Brain microvascular endothelial cell (primary cell): ENCODE measurements at places on chromosomes 7 and 10.

DNA sequence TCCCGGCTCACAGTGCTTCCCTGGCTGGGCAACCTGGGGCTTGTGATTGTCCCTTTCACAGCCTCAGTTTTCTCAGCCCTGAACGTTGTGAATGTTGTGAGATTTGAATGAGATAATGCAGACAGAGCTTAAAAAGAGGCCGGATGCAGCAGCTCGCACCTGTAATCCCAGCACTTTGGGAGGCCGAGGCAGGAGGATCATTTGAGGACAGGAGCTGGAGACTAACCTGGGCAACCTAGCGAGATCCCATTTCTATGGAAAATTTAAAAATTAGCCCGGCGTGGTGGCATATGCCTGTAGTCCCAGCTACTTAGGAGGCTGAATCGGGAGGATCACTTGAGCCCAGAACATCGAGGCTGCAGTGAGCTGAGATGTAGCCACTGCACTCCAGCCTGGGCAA lies 56.6 kb downstream of the SPOCK2 start:
- DNase-seq = no peak

DNA sequence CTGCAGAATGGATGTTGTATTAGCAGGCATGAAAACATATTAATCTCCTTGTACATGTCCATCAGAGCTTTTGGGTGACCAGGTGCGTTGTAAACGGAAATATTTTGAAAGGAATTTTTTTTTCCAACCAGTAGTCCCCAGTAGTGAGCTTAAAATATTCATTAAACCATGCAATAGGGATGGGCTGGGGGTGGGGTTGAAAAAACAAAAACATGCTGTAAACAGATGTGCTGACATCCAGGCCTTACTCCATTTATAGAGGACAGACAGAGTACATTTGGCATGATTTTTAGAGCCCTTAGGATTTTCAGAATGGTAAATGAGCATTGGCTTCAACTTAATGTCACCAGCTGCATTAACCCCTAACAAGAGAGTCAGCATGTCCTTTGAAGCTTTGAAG lies 50.2 kb downstream of the PTPN12 start:
- DNase-seq = no peak

- no peak for DNase-seq
Observed at GRCh38 chr7:44505595-44505994, 15.1 kb upstream of the NUDCD3 start.

DNA sequence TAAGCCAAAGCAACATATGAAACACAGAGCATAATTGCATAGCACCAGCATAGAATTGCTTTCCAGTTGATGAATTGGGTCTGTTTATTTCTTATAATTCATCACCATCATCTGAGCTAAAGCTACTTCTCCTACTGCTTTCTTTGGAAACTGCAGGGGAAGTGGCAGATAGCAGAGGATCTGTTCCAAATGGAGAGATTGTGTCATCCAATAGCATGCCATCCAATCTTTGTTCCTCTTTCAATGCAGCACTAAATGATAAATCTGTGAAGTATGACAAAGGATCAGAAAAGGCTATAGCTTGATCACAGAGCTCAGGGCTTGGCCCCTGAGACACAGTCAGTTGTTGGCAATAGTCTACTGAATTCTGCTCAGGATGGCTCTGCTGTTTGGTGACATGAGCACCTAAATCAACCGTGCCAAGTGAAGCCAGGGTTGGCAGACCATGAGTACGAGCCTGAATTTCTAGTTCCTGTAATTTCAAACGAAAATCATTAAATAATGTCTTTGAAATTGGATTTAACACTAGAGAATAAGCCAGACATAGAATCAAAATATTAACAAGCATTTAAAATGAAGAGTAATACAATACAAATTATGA lies 90.0 kb downstream of the TFEC start:
- peak; percentile 4 for DNase-seq

DNA sequence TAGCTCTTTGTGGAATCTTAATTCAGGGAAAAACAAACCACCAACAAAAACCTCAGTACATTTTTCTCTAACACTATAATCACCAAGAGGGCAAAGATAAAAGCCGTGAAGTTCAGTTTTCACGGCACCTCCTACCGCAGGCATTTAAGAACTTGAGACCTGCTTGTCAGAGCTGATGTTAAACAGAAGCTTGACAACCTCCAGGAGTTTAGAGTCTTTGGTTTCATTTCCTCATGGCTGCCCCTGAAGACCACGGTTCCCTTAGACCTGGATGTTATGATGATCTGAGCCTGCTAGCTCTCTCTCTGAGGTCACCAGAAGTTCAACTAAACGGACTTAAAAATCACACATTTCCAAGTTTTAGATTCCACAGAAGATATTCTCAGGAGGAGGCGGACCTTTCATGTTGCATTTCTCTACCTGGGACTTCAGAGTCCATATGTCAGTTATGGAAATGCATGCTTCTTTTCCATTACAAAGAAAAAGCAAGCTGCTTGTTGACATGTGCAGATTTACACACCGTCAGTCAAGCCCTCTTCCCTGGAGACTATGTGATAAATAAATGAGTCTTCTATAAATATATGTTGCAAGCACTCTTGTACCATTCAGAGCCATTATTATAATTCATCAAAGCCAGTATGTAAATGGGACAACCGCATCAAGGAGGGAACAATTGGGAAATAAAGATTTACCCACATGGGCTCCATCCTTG lies 258.0 kb downstream of the GFRA1 start:
- peak; percentile 8 for DNase-seq

GRCh38 chr10:51510231-51510630 lies 189.2 kb downstream of the CSTF2T start:
- DNase-seq = no peak

GRCh38 chr7:101104799-101105198 lies 19.5 kb downstream of the TRIM56 start:
- DNase-seq = no peak

DNA sequence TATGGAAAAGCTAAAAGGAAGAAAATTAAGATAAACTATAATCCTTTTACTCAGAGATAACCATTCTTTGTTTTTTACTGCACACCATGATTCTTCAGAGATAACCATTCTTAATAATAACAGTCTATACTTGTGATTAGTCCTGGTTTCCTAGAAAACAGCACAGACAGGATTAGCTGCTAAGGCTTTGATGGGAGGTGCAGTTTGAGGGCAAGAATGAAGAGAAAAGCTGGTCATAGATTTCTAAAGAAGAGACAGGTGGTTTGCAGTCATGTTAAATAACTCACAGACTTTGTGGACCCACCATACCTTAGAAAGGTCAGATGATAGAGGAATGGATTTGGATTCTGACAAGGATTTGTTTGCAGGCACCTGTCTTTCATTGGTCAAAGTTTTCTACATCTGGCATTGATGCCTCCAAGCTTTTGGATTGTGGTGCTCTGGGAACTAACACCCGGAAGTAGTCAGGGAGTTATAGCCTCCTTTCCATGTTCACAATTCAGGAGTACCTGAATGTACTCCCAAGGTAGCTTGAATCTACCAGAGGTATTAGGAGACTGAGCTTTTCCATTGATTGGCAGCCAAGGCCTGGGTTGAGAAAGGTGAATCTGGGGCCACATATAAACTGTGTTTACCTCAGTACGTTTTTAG lies 3.7 kb downstream of the SMC3 start:
- no peak for DNase-seq

DNA sequence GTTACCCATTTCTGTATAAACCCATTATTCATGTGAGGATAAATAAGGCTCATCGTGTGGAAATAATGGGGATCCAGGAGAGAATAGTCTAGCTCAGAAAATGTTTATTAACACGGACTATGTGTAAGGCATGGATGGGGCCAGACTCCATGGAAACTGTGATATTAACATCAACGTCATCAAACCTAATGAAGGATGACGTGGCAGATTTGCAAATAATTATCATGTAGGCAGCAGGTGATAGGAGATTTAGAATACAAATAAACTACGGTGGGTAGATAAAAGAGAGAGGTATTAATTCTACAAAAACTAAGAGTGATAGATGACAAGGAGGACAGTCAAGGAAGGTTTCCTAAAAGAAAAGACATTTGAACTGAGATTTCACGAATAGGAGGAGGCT lies 592.2 kb downstream of the REEP3 start:
- no peak for DNase-seq

DNA sequence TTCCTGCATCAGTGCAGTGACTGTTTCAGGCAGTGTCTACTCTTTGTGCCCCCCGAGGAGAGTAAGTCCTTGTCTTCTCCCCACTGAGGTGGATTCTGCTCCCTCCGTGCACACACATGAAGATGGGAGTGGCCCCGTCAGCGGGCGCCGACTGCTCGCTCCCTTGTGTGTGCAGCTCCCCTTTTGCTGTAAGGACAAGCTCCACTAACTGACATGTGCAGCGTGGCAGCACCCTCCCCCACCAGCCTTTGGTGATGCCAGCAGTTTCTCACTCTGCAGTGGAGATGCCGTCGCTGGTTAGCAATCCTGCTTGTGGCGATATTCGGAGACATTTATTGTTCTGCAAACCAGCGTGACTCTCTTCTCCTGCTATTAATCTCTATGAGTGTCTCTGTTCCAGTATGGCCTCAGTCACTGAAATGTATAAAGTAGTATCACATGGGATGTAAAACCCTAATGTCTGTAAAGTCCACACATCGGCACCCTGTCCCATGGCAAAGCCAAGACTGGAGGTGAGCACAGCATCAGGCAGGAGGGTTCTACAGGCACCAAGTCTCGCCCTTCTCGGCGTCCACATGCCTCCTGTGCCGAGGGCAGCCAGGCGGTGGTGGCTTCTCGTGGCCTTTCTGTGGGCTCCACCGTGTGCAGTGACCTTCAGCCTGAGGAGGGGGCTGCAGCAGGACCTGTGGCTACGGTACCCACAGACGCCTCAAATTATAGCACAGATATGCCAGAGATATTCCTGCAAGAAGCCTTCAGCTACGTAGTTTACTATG lies 202.7 kb downstream of the EBF3 start:
- DNase-seq = no peak

DNA sequence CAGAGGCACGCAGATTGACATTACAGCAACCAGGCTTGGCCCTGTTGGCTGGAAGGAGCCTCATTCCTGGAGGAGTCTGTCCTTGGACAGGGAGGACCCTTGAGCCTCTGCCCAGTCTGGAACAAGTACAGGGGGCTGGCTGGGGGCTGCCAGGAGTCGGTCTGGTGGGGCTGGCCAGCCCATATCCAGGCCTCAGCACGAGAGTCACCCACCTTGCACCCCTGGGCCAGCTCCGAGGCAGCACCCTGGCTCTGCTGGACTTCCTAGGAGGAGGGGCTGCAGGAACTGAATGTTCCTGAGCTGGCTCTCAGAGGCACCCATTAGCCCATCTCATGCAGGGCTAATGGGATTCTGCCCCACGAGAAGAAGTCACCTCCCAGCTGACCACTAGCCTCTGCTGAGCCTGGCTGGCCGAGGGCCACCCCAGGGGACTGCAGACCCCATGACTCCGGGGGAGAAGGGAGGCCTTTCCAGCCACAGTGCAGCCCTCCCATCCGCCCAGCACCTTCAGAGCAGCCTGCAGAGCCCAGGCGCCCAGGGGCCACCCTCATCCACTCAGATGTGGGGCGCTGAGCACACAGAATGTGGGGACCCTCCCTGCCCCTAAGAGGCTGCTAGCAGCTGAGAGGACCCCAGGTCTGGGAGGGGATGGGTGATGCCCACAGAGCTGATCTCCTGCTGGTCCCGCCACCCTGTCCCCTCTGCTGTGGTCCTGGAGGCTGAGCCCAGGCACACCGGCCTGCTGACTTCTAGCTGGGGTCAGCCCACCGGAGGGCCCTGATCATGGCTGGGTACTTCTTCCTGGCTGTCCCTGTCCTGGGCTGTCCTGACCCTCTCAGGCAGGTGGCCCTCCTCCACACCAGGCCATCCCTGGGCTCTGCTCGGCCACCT lies 14.8 kb upstream of the INPP5A start:
- DNase-seq = no peak

DNA sequence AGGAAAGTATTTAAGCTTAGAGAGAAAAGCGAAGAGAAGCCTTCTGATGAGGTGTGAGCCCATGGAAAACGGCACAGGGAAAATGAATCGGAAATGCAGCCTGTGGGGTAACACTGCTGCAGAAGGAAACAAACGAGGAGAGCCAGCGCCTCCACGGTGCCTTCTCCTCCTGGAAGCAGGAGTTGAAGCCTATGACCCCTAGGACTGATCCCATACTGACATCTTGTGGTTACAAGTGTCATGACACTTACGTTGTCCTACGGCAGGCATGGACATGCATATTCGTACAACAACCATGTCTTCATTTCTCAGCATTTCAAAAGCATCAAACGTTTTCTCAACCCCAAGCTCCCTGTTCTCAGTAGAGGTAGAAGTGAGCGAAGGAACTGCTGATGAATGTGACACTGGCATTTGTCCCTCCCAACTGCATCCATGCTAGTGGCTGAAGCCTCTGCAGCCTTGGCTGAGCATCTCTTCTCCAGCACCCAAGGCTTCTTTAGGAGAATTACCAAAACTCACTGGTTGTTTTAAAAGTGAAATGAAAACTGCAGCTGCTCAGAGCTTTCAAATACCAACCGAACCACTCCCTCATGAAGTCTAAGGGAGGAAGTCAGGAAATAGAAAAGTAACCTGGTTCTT lies 160.2 kb downstream of the JAZF1 start:
- peak; percentile 66 for DNase-seq

- no peak for DNase-seq
Observed at GRCh38 chr7:8765374-8765773, 332.0 kb downstream of the NXPH1 start.

- no peak for DNase-seq
Observed at GRCh38 chr10:84844461-84844860, 516.1 kb downstream of the CCSER2 start.

DNA sequence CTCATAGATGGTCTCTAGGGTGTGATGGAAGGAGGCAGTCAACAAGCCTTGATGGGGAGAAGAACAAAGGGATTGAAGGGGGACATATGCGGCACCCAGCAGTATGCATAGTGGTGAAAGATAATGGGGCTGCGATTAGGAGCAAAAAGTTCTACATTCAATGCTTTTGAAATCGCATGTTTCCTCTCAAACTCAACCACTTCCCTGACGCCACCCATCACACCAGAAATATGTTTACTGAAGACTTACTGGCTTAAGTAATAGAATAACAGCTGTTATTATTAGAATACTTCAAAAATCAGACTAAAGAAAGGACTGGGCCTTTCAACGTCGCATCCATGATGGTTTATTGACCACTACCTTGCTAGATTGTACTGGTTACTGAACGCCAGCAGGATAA lies 31.5 kb downstream of the MKRN1 start:
- no peak for DNase-seq

- no peak for DNase-seq
Observed at GRCh38 chr7:157041004-157041403, 30.5 kb upstream of the MNX1 start.

- DNase-seq = no peak
Observed at GRCh38 chr7:149772956-149773434, 393 bp downstream of the ZNF467 start.

- no peak for DNase-seq
Observed at GRCh38 chr7:67856046-67856445, 859.4 kb downstream of the TYW1 start.

DNA sequence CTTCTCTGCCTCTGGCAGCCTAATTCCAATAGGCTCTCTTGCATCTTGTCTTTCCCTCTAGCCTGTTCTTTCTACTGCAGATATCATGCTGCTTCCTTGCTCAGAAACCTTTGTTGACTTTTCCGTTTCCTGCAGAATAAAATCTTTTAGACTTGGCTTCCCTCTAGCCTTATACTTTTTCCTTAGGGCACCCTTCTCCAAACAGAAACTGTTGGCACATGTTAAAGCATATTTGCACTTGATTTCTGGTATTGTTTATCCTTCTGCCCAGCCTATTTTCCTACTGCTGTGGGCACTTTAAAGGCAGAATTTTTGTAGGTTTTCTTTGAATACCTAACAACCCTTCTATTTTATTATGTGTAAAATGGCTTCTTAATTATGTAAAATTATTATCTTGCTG lies 4.6 kb downstream of the GNAI1 start:
- DNase-seq = no peak
